ENCODE measurements at places on chromosomes 1 and 21. TPM values are rescaled to one million over a fixed set of nuclear protein-coding genes. Genes with fewer than 3 reads are reported as not detected.

CCDC27 gene
- not detected for polyA plus RNA-seq

SPRR3 gene
- polyA plus RNA-seq: not detected

CTNNBIP1 gene
- polyA plus RNA-seq: 69.3 TPM

RIPK4 gene
- polyA plus RNA-seq: not detected

DISP3 gene
- 21.8 TPM for polyA plus RNA-seq

ANKRD45 gene
- polyA plus RNA-seq: 9.9 TPM

KCNA2 gene
- 3.4 TPM for polyA plus RNA-seq

LAMC1 gene
- polyA plus RNA-seq: 4.2 TPM

COA7 gene
- polyA plus RNA-seq: 10.3 TPM

VHLL gene
- polyA plus RNA-seq: 1.4 TPM

LCE1C gene
- not detected for polyA plus RNA-seq

FHAD1 gene
- not detected for polyA plus RNA-seq

GDAP2 gene
- polyA plus RNA-seq: 6.8 TPM

GPATCH3 gene
- 6.6 TPM for polyA plus RNA-seq

TGFB2 gene
- polyA plus RNA-seq: 0.16 TPM

RNF207 gene
- 1.7 TPM for polyA plus RNA-seq

SPRR2A gene
- not detected for polyA plus RNA-seq

DENND2C gene
- 0.18 TPM for polyA plus RNA-seq

SARS1 gene
- polyA plus RNA-seq: 274 TPM

CELA3A gene
- polyA plus RNA-seq: not detected

PLEKHN1 gene
- 0.28 TPM for polyA plus RNA-seq

CNTN2 gene
- polyA plus RNA-seq: 3.2 TPM

HUNK gene
- 9.3 TPM for polyA plus RNA-seq

PHF13 gene
- 12.9 TPM for polyA plus RNA-seq

NUP210L gene
- polyA plus RNA-seq: 0.09 TPM

FCGR3B gene
- not detected for polyA plus RNA-seq

TMEM81 gene
- polyA plus RNA-seq: 7.7 TPM

PITHD1 gene
- 242 TPM for polyA plus RNA-seq

TRIM46 gene
- 49.0 TPM for polyA plus RNA-seq

RIMS3 gene
- 36.9 TPM for polyA plus RNA-seq

IL12RB2 gene
- polyA plus RNA-seq: not detected

PTPRC gene
- not detected for polyA plus RNA-seq

NHLH2 gene
- polyA plus RNA-seq: 0.31 TPM

FCRLB gene
- 0.70 TPM for polyA plus RNA-seq

DR1 gene
- 46.7 TPM for polyA plus RNA-seq

RGS8 gene
- 8.3 TPM for polyA plus RNA-seq

KRTAP21-2 gene
- polyA plus RNA-seq: not detected

HTR6 gene
- not detected for polyA plus RNA-seq

TMEM52 gene
- not detected for polyA plus RNA-seq

TXNIP gene
- polyA plus RNA-seq: 165 TPM

SLC1A7 gene
- polyA plus RNA-seq: not detected

LAD1 gene
- polyA plus RNA-seq: not detected

C8A gene
- polyA plus RNA-seq: not detected

KCNJ9 gene
- 8.0 TPM for polyA plus RNA-seq

NOS1AP gene
- 5.3 TPM for polyA plus RNA-seq

SH2D1B gene
- not detected for polyA plus RNA-seq
